CD4-positive, alpha-beta T cell treated with Interleukin-15 for 4 hours (primary cell): ENCODE measurements at places on chromosomes 4 and X.
A peak's percentile ranks its signal among the peaks of the same experiment; 100 is the strongest.

GRCh38 chrX:119618439-119618838, 12.2 kb upstream of the NKRF start:
- DNase-seq = no peak

DNA sequence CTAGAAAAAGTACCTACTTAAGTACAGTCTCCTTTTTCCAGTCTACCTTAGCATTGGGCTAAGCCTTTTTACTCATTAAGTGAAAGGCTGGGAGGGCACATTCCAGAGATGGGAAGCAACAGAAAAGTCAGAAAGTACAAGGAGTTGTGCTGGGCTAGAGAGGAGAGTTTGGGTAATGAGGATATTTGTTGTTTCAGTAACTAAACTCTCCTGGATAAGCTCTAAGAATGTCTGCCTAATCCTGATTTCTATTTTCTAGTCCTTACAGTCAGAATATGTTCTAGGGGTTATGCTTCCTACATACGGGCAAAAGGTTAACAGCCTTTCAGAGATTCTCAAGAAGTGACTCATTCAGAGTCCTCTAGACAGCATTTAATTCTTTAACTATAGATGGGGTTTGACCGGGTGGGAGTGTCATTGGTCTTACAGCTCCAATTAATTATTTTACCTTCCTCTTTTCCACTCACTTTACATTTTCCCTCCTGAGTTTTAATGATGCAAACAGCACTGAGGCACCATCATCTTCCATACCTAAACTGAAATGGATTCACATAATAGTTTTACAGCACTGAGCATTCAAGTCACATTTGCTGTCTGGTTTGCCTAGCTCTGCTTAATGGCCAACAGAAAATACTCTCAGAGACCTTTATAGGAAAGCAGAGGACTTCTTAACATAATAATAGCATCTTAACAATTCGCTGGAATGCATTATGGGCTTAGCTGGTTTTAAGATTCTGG, 42.9 kb downstream of the USP26 start:
- DNase-seq = no peak

DNA sequence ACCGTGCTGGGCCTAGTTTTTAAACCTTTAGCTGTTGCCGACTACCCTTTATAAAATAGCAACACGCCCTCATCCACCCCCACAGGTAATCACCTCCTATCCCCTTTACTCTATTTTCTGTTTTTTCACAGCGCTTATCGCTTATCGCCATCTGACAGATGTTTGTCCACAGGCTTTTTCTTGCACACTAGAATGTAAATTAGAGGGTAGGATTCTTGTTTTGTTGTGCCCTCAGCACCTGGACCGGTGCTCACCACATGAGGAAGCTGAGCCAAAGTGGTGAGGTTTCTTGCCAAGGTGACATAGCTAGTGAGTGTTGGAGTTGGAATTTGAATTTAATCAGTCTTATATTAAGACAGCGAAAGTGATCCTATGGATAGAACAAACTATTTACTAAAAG, 2.9 kb upstream of the RBBP7 start:
- DNase-seq = no peak

DNA sequence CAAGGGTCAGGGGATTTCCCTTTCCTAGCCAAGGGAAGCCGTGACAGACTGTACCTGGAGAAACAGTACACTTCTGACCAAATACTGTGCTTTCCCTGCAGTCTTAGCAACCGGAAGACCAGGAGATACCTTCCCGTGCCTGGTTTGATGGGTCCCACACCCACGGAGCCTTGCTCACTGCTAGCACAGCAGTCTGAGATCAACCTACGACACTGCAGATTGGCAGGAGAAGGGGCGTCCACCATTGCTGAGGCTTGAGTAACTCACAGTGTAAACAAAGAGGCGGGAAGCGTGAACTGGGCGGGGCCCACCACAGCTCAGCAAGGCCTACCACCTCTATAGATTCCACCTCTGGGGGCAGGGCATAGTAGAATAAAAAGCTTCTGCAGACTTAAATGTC, 48.7 kb upstream of the SRD5A3 start:
- no peak for DNase-seq

DNA sequence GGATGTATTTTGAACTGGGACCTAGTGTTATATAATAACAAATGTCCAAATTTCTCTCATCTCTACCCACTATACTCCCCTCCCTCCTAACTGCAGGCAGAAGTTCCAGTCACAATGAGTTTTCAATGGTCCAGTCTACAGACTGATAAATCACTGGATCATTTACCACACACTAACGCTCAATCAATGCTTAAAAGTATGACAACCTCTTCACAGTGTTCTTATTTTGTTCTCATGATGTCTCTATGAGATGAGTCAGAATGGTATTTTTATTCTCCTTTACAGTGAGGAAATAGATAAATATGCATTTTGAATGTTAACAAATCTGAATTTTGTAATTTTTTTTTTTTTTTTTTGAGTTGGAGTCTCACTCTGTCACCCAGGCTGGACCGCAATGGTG, 83.7 kb upstream of the ETNPPL start:
- no peak for DNase-seq

DNA sequence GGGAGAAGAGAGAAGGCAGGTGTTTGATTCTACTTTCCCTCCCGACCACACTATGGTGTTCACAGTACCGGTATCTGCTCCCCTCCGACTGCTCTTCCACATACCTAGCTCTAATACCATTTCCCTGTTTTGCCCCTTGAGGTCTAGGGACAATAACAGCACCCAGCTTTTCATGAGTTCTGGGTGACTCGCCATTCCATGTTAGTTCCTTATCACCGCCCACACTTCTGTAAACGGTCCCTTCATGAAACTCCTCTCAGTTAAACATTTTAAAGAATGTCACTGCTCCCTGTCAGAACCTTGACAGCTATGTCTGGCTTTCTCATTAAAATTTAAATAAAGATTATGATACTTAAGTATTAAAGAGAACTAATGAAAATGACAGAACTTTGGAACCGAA, 136.7 kb downstream of the ADAMTS3 start:
- DNase-seq = no peak

DNA sequence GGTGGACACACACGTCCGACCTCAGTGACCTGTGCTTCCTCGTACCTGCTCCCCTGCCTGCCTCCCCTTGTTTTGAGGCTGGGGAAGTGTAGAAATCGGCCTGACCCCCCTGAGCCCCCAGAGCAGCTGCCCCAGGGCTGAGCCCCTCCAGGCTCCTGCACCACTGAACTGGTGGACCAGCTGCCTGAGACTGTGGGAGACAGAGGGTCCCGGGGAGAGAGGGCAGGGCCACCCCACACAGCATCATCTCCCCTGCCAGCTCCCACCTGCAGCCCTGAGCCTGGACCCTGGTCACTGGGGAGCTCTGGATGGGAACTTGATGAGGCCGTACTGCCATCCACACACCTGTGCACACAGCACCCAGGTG, 15.0 kb upstream of the NAT8L start:
- no peak for DNase-seq

GRCh38 chr4:95363966-95364365, 184.8 kb downstream of the UNC5C start:
- DNase-seq = no peak

DNA sequence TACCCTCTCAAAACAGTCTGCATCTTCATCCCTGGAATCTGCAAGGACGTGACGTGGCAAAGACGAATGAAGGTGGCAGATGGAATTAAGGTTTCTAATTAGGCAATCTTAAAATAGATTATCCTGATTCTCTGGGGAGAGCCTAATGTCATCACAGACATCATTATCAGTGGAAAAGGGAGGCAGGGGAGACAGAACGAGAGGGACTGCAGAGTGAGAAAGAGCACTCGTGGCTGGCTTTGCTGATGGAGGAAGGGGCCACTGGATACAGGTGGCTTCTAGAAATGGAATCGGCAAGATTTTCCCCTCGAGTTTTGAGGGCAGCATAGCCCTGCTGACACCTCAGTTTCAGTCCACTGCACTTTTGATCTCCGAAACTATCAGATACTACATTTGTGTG, 110.6 kb downstream of the ASMT start:
- no peak for DNase-seq

DNA sequence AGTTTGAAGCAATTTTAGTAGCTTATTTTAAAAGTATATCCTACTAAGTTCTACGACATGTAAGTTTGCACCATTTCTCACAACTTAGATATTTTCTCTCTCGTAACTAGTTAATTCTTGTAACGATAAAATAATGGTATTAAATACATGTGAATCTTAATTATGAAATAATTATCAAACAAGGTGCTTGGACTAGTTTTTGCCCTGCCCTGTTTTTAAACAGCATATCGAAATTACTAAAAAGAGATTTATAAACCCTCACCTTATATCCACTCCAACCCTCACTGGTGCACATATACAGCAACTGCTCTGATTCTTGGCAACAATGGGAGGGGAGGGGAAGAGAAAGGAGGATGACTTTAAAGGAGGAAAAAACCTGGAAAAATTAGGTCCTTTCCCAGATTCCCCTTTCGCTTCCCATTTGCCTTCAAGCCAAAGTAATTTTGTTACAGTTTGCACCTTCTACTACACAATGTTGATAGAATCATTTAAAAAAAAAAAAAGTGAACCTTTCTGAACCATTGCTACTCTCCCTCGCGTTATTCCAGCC, 820 bp upstream of the MAB21L2 start:
- DNase-seq = no peak

DNA sequence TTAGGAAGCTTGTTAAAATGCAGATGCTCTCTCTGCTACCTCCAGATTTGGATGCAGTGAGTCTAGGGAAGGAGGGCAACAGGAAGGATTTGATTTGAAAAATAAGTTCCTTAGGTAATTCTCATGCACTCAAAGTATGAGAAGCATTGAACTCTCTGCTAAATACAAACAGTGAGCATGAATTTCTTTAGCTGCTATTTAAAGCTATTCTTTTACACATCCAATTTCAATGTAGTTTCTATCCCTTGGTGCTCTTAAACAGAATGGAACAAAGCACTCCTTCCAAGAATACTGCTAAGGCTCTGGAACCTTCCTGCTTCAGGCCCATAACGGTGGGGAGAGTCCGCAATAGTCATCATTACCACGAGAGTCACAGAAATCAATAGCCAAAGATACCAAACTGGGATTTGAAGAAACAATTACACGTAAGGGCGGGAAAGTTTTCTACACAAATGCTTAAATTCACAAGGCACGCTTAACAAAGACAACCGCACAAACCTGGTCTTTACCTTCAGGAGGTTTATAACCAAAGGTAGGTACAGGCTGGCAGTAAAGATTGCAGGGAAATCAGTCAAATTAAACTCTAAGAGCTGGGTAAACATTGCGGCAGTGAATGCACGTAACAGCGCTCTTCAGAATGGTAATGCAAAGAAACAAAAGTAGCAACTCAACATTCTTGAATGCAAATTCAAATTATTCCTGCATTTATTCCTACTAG, 123.2 kb upstream of the NAP1L5 start:
- no peak for DNase-seq

GRCh38 chrX:12042615-12043014, 95.7 kb upstream of the FRMPD4 start:
- DNase-seq = no peak

- peak; percentile 72 for DNase-seq
These were observed 12.7 kb upstream of the CD40LG start for GRCh38 chrX:136635235-136635634.

DNA sequence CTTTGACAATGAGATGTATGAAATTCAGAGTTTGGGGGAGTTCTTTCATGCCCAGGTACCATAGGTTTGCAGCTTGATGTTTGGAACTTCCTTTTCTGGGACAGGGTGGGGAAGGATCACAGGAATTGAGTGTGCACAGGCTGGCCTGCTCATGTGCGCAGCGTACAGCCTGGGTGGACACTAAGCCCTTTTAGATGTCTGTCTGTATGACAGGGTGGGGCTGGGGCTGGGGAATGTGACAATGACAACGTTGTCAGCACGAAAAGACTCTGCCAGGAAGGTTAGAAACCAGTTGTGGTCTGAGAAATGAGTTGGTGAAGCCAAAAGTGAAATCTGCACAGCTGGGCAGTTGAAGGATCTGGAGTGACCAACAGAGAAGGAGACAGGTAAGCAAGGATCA, 47.4 kb downstream of the WWC2 start:
- DNase-seq = no peak

DNA sequence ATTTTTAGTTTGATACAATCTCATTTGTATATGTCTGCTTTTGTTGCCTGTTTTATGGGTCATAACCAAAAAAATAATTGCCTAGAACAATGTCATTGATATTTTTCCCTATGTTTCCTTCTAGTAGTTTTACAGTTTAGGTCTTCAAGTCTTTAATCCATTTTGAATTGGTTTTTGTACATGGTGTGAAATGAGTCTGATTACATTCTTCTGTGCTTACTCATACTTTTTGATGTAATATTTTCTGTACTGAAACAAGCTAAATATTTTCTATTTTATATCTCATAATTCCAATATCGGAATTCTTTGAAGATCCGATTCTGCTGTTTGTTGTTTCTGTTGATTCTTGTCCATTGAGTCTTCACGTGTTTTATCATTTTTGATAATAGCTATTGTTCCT, 10.6 kb downstream of the TMEM156 start:
- DNase-seq = no peak

- no peak for DNase-seq
These were observed 924.0 kb upstream of the INTU start for GRCh38 chr4:126708716-126709115.

DNA sequence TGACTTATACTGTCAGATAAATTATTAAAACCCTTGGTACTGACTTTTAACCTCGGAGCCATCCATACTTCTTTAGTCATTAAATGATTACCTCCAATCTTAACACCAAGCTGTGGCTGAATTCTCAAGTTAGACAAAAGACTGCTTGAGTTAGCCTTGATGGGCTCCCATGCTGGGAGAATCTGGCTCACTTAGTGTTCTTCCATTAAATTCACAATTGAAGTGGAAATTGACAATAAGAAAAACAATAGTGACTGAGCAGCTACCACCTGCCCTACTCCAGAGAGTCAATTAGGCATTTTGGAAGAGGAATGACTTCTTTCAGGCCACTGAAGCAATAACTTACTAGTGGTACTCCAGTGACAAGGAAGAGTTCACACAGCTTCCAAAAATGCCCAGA, 503.0 kb upstream of the CPXCR1 start:
- DNase-seq = no peak

GRCh38 chrX:90883479-90883878, 551.2 kb upstream of the PABPC5 start:
- no peak for DNase-seq

GRCh38 chr4:142596595-142596994, 249.5 kb downstream of the INPP4B start:
- DNase-seq = no peak
